ENCODE measurements at places on chromosomes 6 and 20.

- no peak for DNase-seq
Observed at GRCh38 chr6:116528133-116528532, 16.7 kb downstream of the CALHM5 start.

DNA sequence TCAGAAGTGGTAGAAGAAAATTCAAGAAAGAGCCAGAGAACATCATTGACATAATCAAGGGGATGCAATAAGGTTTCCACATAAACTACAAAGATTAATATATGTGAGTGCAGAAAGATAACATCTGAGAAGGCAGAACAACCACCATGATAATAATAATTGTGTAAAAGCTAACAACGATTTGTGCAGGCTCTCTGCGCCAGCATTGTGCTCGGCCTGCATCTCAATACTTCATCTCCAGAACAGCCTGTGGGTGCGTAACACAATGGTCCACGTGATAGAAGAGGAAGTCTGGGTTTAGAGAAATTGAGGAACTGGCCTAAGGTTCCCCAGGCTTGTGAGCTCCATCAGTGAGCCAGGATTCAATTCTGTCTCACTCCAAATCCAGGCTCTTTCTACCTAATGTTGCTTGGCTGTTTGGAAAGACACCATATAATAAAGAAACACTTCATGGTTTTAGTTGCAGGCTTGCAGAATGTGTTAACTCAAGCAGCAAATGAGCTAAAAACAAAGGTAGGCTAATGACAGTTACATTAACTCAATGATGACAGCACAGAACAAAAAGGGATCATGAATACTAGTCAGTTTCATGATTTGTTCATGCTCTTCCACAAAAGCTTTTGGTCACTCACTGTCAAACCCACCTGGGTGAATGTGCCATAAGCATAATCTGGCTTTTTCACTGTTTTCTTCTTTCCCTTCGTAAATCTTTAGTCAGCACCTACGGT, 71.2 kb downstream of the LY86 start:
- no peak for DNase-seq

DNA sequence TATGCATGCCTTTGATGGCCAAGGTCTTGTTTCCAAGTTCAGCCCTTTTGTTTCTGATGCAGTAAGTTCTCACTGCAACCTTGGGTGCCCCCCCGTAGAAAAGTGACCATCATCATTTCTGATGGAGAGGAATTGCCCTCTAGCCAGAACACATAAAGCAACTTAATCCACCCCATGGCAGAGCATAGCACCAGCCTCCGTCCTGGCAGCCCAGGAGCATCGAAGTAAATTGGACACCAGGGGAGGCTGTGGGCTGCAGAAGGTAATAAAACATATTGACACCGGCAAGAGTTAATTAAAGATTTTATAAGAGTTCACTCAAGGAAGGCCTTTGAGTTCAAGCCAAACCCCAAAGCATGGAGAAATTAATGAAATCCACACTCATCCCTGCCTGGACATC, 39.2 kb upstream of the CST7 start:
- DNase-seq: no peak

GRCh38 chr20:59645761-59646171, 41.4 kb downstream of the PHACTR3 start:
- DNase-seq: no peak

DNA sequence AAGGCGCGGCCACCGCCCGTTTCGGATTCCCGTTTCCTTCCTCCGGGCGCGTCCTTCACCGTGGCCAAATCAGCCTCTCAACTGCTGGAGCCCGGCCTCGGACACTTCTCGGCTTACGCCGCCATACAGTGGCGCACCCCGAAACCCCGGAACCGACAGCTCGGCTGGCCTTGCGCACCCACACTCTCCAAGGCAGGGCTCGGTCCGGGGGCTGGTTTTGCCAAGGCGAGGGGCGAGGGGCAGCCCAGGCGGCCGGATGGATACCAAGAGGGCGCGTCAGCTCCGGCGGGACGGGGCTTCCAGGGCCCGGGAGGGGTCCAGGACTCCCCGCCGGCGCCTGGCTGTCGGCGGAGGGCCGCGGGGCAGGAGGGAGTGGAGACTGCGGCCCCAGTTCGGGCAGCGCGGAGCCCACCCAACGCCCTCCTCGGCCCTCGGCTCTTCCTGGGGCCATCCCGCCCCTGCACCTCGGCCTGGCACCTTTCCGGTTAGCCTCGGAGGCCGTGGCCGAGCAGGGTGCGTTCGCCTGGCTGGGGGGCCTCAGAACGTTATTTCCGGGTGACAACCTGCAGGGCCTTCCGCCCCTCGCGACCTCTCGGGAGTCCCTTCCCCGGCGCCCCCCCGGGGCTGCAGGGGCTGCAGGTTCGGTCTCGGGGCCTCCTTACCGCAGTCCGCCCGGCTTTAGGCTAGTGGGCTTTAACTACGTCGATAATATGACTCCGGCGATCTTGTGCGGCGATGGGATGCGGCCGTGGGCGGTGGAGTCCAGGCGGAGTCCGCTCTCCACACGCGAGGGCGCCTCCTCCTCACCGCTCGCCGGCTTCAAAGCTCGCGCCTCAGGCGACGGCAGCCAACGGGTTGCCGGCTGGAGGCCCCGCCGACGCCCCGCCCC, 697 bp upstream of the CEP43 start:
- peak; percentile 32 for DNase-seq

Data from M059J (cell line).